ENCODE measurements at places on chromosomes 5 and 9.

- DNase-seq: peak; percentile 91
These were observed 32.5 kb downstream of the SH3TC2 start for GRCh38 chr5:149030392-149030791.

- no peak for DNase-seq
These were observed 124.4 kb upstream of the GPR151 start for GRCh38 chr5:146640285-146640896.

- DNase-seq: no peak
These were observed 43.4 kb downstream of the PPARGC1B start for GRCh38 chr5:149773291-149774095.

GRCh38 chr5:53965459-53965858 is 344.9 kb downstream of the ARL15 start:
- no peak for DNase-seq
